Activated CD4-positive, alpha-beta T cell treated with anti-CD3 and anti-CD28 coated beads, Interleukin-2, Interleukin-6, amounts not matched to agents 100 ng/mL and 50 ng/mL, durations not matched to agents 16 hours and 8 hours (primary cell): ENCODE measurements at places on chromosomes 4 and X.
A peak's percentile ranks its signal among the peaks of the same experiment; 100 is the strongest.

DNA sequence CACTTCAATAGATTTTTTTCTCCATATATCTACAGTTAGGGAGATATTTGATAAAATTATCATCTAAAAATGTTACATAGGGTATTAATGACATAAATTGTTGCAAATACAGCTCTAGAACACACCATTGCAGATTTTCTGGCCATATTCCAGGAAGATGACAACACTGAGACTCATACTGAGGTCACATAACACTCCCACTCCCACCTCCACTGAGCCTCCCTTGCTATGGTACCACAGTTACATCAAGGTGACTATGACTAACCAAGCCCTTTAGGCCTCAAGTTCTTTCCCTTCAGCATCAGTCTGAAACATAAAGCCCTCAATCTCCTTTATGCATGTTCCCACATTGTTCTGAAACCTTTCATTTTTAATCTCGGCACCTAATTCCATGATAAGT is 932.0 kb upstream of the IGFBP7 start:
- DNase-seq, result no peak

DNA sequence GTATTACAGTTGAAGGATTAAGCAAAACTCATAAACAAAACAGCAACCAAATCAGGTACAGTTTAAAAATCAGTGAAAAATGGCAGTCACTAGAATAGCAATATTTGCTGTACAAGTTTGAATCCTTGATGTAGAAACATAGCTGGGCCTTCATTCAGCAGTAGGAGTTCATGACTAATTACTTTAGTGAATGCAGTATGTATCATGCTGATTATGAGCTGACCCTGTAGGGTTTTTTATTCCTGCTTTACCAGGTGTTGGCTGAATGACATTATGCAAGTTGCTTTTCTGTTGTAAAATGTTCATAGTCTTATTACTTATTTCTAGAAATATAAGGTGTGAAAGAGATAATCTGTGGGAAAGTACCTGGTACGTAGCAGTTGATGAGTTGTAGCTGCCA is 179.6 kb downstream of the CCSER1 start:
- DNase-seq, result no peak

DNA sequence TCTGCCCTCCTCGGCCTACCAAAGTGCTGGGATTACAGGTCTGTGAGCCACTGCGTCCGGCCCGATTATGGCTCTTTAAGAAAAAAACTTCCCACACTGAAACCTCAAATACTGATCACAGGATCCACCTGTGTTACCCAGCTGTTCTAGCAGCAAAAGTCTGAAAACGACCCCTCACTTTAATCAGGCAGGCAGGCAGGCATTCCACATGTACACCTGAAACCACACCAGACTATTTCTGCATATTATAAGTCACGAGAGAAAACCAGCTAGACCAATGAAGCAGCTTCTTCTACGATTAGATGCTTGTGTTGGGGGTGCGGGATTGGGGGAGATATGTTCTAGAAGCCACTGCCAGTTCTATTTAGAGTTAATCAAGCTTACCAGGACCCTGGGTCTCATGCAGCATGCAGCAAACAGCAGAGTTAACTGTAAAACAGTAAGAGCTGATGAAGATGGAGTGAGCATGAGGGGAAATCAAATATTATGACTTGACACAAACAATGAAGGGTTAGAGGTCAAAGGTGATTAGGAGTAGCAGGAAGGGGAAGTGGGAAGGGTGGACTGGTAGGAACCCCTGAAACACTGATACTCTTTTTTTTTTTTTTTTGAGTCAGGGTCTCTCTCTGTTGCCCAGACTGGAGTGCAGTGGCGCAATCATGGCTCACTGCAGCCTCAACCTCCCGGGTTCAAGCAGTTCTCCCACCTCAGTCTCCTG is 18.9 kb upstream of the NKRF start:
- DNase-seq, result no peak

DNA sequence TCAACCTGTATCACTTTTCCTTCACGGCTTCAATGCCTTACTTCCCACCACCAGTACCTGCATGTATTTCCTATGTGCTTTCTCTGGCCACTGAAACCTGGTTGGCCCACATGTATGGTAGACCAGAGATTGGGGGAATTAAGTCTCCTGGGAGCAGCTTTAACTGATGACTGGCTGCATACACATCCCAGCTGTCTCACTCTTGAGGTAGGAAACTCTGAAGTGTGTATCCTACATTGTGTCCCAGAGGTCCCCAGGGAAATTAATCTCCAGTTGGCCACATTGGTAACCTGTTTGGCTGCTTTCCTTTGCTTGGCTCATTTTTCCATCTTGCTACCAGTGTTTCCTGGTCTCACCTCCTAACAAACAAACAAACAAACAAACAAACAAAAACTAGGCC is 124.4 kb downstream of the ZNF827 start:
- no peak for DNase-seq

GRCh38 chrX:54978448-54978847 is 15.5 kb downstream of the PFKFB1 start:
- no peak for DNase-seq

DNA sequence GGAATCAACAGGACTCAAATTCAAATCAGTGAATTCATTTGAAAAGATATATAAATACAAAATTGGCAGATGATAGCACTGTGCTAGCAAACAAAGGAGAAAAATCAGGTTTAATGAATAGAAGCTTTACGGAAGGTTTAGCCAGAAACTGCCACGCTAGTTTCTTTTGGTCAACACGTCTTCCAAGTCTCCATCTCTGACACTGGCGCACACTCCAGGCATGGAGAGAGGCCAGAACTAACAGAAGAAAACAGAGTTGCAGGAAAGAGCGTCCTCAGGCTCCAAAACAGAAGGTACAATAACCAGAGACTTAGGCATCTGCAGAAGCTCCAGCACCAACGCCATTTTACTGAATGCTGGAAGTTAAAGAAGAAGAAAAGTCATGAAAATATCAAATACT is 497.3 kb upstream of the FRG1 start:
- no peak for DNase-seq

GRCh38 chr4:27005501-27005900 is 144.9 kb downstream of the STIM2 start:
- no peak for DNase-seq

DNA sequence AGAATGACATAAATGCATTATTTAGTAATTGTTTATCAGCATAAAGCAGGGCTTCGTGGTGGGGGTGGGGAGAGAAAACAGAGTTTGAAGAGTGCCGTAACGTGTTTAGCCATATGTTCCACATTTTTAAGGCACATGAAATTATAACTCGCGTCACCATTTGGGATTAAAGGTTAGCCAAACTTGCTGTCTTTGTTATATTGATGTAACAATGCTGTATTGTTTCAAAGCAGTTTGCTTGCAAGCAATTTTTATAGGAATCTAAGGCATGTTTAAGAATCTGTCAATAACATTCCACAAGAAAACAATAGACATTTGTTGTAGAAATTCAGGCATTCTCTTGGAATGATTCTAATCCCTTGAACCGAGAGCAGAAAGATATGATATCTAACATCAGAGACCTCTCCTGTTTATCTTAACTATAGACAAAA is 78.3 kb downstream of the CLDN22 start:
- no peak for DNase-seq

DNA sequence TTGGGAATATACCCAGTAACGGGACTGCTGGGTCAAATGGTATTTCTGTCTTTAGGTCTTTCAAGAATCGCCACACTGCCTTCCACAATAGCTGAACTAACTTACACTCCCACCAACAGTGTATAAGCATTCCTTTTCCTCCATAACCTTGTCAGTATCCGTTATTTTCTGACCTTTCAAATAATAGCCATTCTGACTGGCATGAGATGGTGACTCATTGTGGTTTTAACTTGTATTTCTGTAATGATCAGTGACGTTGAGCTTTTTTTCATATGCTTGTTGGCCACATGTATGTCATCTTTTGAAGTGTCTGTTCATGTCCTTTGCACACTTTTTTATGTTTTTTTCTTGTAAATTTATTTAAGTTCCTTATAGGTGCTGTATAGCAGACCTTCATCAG is 81.2 kb downstream of the ADAM29 start:
- no peak for DNase-seq

GRCh38 chr4:172480471-172480870 is 667.3 kb downstream of the GALNTL6 start:
- no peak for DNase-seq

DNA sequence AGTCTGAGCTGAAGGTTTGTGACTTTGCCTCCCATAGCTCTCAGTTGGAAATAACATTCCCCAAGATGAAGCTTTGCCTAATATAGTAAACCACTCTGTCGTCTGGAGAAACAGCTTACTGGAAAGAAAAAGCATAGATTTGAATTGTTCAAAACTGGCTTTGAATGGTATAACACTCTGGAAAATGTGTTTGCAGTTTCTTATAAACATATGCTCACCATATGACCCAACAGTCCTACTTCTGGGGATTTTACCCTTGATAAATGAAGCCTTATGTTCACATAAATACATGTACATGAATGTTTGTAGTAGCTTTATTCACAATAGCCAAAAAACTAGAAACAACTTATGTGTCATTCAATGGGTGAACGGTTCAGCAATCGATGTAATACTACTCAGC is 10.2 kb downstream of the VEGFD start:
- DNase-seq, result no peak

GRCh38 chr4:81675791-81676393 is 204.2 kb upstream of the RASGEF1B start:
- no peak for DNase-seq

- DNase-seq, result peak; percentile 34
Measured at GRCh38 chr4:11765849-11766453, 337.3 kb upstream of the HS3ST1 start.

GRCh38 chr4:152696764-152697261 is 17.0 kb upstream of the TMEM154 start:
- peak; percentile 87 for DNase-seq

DNA sequence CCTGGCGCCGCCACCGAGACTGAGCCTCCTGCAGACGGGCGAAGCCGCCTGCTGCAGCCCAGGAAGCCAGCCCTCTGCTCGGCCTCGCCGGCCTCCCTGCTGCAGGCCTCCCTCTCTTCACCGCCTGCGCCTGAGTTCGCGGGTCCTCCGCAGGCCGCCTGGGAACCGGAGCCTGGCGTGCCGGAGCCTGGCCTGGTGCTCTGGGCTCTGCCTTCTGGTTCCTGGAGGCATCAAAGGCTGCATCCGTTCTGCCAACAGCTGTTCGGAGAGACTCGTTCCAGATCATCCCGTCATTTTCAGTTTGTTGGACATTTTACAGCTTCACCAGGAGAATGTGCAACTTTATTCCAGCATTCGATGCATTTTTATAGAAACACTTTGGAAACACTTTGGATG is 178.0 kb downstream of the DCLK2 start:
- DNase-seq, result no peak
